ENCODE measurements at places on chromosomes 1 and 21. TPM values are rescaled to one million over a fixed set of nuclear protein-coding genes. Genes with fewer than 3 reads are reported as not detected.

DNA sequence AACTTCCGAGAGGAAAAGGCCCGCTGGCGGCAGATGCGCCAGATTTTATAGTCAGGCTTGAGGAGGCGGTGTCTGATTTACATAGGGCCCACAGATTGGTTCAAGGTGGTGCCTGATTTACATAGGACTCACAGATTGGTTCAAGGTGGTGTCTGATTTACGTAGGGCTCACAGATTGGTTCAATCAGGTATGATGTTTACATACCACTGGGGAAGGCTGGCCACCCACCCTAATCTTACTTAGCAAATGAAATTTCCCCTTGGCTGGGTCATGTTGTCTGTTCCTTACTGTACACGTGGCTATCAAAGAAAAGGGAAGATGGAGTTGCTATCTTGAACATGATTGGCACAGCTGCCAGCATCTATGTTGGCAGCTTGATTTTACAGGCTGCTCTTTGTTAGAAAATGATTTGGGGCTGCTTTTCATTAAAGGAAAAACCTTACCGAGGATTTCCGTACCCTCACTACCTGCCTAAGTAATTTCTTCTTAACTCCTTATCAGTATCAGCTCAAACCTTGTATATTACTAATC is 96.3 kb downstream of the SETD4 start:
- DNase-seq, result no peak

DNA sequence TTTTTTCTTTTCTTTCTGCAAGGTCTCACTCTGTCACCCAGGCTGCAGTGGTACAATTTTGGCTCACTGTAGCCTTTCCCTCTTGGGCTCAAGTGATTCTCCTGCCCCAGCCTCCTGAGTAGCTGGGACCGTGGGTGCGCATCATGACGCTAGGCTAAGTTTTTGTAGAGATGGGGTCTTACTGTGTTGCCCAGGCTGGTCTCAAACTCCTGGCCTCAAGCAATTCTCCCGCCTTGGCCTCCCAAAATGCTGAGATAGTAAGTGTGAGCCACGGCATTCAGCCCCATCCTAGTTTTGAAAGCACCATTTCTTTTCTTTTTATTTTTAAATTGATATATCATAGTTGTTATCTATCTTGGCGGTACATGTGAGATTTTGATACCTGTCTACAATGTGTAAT is 140.6 kb downstream of the GALNT2 start:
- DNase-seq, result no peak

The SH2D1B gene
- not detected for total RNA-seq

- DNase-seq, result no peak
Observed at GRCh38 chr1:240465531-240465940, 146.4 kb downstream of the GREM2 start.

DNA sequence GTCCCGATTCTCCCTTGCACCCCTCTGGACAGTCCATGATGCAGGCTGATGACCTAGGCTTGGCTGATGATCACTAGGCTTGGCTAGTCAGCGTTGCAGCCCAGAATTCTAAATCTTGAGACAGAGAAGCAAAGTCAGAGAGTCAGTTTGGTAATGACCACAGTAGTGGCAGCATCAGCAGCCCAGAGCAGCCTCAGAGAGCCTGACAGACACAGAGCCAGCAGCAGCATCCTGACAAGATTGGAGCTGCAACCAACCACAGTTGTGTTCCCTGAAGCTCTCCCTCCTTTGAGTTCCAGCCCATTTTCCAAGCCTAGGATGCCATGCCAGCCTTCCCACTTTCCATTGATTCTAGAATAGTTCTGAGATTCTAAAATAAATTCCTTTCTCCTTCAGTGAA is 16.8 kb upstream of the ITLN1 start:
- no peak for DNase-seq

GRCh38 chr1:184395937-184396480 is 9.2 kb downstream of the C1orf21 start:
- DNase-seq, result no peak

The HSPA13 gene
- total RNA-seq, result 76.2 TPM

- DNase-seq, result no peak
Observed at GRCh38 chr1:85220756-85221201, 20.0 kb upstream of the SYDE2 start.

The RNF207 gene
- 30.3 TPM for total RNA-seq

The SLC27A3 gene
- 11.4 TPM for total RNA-seq

Data from GM23248 (cell line).